ENCODE measurements at places on chromosomes 12 and 14. TPM values are rescaled to one million over a fixed set of nuclear protein-coding genes. Genes with fewer than 3 reads are reported as not detected.

HOXC9 gene
- total RNA-seq, result not detected

TTC6 gene
- not detected for total RNA-seq

COL2A1 gene
- total RNA-seq, result 469 TPM

RTN1 gene
- total RNA-seq, result 1.5 TPM

NTF3 gene
- 4.7 TPM for total RNA-seq

ING4 gene
- 107 TPM for total RNA-seq

FGF6 gene
- not detected for total RNA-seq

EML1 gene
- 16.6 TPM for total RNA-seq

ETNK1 gene
- 63.2 TPM for total RNA-seq

CAPZA3 gene
- not detected for total RNA-seq

FAM186B gene
- 1.6 TPM for total RNA-seq

SMIM41 gene
- not detected for total RNA-seq

CCDC197 gene
- total RNA-seq, result not detected

DNA sequence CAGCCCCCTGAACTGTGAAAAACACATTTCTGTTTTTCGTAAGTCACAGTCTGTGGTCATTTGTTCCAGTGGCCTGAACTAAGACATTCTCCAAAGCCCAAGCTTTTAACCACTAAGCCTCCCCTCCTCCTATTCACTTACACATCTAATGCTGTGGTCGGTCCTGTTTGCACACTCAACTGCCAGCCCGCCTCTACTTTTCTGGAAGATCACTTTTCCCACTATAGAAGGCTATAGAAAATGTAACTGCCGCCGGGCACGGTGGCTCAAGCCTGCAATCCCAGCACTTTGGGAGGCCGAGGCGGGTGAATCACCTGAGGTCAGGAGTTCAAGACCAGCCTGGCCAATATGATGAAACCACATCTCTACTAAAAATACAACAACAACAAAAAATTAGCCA is 524.7 kb upstream of the TMEM132C start:
- no peak for DNase-seq

DNA sequence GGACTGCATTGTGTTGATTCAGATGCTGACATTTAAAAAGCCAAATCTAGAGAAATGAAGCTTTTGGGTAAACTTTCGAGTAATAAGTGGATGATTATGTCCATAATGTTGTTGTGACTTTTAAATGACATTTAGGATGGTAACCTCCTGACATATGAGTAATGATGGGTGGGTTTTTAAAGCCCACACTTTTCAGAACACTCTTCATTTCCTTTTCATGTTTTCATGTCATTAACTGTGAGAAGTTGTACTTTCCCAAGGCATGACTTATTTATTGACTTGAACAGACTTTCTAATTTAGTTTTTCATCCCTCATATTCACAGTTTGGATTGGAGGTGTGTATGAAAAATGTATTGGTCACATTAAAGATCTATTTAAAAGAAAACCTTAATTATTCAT is 35.5 kb downstream of the RGS6 start:
- DNase-seq, result no peak

- DNase-seq, result no peak
Observed at GRCh38 chr14:91727121-91727520, 4.8 kb downstream of the CATSPERB start.

GRCh38 chr12:132588821-132589669 is 21.3 kb downstream of the LRCOL1 start:
- DNase-seq, result no peak

DNA sequence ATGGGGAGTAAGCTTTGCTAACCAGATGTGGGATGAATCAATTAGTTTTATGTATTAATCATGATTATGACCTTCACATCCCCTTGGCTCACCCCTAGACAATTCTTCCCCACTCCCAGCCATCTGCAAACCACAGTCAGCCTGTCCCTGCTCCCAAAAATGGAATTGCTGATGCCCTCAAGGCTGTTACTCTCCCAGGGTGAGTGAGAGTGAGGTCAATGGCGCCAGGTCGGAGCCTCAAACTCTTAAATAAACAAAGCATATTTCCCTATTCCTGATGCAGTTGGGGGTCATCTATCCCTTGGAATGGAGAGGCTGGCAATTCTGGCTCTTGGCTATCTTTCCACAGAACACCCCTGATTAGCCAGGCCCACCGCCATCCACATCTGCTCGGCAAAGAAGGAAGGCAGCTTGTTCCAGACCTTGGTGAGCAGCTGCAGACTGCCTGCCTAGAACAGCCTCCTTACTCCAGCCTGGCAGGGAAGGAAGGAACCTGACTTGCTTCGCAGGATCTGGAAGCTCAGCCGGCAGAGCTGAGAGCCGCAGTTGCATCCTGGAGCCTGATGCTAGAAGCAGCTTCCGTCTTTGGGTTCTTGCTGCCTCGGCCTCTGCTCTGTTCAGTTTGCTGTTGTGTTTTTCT is 57.0 kb downstream of the SMUG1 start:
- no peak for DNase-seq

DNA sequence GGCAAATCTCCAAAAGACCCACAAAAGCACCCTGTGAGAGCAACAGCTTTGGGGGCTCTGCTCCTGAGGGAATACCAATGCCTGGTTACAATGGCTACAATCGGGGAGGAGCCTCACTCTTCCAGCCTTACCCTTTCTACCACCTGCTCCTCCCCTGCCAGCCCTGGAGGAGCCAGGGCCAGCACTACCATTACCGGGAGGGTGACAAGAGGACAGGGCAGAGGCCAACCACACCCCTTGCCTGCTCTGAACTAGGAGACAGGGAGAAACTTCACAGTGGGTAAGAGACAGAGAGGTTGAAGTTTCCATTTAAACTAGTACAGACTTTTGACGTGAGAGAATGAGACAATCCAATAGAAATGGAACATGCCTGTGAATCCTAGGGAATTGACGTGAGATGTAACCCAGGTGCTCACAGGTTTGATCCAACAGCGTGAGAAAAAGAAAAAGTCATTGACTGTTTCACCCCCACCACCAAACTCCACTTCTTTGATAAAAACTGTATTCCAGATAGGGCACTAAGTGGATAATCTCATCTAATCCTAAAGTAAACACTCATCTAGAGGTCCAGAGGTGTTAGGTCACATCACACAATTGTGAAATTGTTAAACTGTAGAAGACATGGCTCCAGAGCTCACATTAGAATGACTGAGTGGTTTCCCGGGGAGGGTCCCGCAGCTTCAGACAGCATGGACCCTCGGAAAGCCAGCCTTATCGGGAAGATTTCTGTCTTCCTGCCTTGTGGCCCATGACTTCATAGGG is 8.4 kb upstream of the TC2N start:
- DNase-seq, result no peak

DNA sequence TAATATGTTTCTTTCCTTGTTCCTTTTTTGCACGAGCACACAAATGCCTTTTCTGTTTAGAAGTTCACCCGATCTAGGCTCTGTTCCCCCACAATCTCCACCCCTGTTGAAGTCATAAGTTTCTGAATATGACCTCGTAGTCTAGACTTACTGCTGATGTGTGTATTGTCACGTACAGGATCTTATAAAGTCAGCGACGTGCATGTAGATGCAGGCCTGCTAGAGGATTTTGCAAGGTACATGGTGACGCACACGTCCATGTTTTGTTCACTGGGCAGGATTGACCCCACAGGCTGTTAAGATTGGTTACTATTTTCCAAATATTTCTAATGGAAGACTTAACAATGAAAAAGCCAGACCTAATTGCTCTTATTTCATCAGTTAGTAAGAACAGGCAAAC is 46.2 kb upstream of the CCDC91 start:
- no peak for DNase-seq

DNA sequence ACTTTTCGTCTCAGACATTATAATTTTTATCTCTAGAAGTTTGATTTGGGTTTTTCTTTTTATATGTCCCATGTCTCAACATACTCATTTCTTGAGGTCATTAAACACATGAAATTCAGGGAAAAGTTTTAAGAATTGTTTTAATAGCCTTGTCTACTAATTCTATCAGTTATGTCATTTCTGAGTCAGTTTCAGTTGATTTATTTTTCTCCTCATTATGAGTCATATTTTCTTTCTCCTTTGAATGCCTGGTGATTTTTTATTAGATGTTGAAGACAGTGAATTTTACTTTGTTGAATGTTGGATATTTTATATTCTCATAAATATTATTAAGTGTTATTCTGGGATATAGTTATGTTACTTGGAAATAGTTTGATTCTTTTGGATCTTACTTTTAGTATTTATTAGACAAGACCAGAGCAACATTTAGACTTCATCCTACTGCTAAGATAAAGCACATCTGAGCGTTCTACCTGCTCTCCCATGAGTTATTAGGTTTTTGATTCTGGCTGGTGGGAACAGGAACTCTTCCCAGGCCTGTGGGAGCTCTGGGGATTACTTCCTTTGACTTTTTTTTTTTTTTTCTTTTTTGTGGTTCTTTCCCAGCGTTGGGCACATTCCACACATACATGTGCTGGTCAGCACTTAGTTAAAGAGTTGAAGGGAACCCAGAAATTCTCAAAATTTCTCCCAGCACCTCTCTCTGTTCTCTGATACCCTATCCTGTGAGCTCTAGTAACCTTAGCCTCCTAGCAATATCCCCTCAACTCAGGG is 1157.7 kb downstream of the BCL11B start:
- no peak for DNase-seq

DNA sequence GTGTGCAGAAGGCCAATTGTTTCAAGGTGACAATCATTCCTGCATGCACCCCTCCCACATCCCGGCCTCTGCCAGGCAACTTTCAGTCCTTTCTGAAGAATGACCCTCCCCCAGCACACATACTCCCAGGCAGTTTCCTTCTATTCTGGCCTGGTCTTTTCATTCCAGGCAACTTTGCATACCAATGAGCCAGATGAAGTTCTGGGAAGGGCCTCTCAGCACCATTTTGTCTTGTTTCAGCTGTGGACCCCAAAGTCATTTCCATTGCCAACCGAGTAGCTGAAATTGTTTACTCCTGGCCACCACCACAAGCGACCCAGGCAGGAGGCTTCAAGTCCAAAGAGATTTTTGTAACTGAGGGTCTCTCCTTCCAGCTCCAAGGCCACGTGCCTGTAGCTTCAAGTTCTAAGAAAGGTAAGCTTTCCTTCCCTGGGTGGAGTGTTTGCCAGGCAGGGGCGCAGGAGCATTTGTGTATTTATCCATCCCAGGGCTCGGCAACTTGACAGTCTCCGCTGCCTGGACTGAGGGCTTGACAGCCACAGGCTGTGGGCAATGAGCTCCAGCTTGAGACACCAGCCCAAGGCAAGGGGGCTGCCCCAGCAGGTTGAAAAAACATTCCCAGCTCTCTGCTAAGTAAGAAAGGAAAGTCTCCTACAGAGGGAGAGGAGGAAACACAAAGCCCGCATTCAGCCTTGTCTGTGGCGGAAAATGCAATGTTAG is 16.4 kb downstream of the BCL2L14 start:
- no peak for DNase-seq

DNA sequence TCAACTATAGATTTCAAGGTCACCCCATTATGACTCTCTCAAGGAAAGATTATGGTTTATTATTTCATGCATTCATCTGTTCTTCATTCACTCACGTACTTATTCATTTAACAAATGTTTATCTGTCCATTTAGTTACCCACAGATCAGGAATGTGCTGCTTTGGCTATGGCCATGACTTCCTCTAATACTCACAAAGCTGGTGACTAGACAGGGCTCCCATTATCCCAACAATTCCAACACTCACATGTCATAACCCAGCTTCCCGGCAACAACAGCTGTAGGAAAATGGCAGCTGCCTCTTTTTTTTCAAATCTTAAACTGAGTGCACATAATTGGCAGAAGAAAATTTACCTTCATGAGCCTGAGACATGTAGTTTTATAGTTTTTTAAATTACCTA is 190.8 kb upstream of the CCDC196 start:
- DNase-seq, result no peak

- DNase-seq, result peak; percentile 56
Observed at GRCh38 chr12:51028126-51028812, 2.1 kb upstream of the SLC11A2 start.

DNA sequence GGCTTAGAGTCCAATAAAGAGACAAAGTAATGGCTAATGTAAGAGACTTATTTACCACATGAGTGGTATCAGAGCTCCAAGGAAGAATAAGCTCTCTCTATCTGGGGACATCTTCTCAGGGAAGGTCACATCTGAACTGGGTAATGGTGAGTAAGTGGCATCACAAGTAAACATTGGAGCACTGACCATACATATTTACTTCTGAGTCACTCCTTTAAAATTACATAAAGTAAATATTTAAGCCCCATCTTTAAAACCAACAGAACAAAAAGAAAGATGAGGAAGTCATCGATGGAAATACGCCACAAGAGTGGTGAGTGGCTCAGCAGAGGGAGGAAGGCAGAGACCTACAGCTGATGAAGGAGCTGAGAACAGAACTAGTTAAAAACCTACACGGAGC is 159.9 kb downstream of the DUSP6 start:
- no peak for DNase-seq

DNA sequence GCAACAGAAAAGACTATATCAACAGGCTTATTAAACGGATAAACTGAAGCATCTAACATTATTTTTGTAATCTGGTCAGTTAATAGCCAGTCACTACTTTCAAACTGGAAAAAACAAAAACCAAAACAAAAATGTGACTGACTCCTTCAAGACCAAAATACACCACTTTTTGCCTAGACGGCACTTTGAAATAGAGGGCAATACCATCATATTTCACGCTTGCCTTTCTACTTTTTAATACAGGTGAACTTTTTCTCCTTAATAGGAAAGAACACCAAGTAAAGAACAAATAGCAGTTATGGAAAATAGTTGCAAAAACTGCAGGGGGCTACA is 550 bp upstream of the NUP107 start:
- no peak for DNase-seq

DNA sequence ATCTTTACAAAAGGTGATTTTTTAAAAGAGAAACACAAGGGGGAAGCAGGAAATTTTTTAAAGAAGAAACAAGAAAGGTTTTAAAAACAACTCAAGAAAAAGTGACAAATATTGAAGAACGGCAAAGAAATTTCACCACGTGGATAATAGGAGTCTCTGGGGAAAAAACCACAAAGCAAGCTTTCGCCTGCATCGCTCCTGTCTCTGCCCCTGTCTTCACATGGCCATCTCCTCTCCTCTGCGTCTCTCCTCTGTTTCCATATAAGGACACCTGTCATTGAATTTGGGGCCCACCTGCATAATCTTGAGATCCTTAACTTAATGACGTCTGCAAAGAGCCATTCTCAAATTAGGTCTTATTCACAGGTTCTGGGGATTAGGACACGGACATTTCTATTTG is 175.8 kb downstream of the ETV6 start:
- DNase-seq, result no peak

- peak; percentile 23 for DNase-seq
Observed at GRCh38 chr12:19402743-19403431, 36.4 kb upstream of the AEBP2 start.

- DNase-seq, result peak; percentile 74
Observed at GRCh38 chr12:117367006-117367638, 5.7 kb upstream of the NOS1 start.

DNA sequence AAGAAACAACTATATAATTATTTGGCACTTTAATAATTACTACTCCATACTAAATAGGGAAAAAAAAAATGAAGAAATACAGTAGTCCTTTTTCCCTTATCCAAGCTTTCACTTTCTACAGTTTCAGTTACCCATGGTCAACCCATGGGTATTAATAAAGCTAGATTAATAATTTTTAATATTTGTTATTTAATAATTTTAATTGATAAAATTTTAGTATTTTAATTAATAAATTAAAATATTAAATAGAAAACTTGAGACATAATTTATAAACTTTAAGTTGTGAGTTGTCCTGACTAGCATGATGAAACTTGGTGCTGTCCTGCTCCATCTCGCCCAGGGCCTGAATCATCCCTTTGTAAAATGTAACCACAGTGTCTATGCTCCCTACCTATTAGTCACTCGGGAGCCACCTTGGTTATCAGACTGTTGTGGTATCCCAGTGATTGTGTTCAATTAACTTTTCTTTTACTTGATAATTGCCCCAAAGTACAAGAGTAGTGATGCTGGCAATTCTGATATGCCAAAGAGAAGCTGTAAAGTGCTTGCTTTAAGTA is 71.8 kb downstream of the PAWR start:
- DNase-seq, result no peak

Measured in cardiac muscle cell (in vitro differentiated cells and primary cell).